SK-MEL-5 (cell line): ENCODE measurements at places on chromosomes 3 and 15. TPM values are rescaled to one million over a fixed set of nuclear protein-coding genes. Genes with fewer than 3 reads are reported as not detected.

TRAT1 gene
- total RNA-seq: not detected in 2 replicates

SH2D7 gene
- not detected in 2 replicates for total RNA-seq

CCR9 gene
- not detected in 2 replicates for total RNA-seq

PLSCR5 gene
- not detected in 2 replicates for total RNA-seq

GXYLT2 gene
- total RNA-seq: 18.2 and 27.2 TPM in 2 replicates

OR5K2 gene
- total RNA-seq: not detected in 2 replicates

TMCO5A gene
- not detected in 2 replicates for total RNA-seq

IQCH gene
- total RNA-seq: 4.3 and 4.6 TPM in 2 replicates

HTR3E gene
- total RNA-seq: not detected in 2 replicates

ANKRD28 gene
- 273 and 279 TPM in 2 replicates for total RNA-seq

IQCF5 gene
- total RNA-seq: not detected in 2 replicates

SAMD7 gene
- total RNA-seq: not detected in 2 replicates

FBXL22 gene
- total RNA-seq: 0.35 TPM in 1 of 2 replicates, not detected in the other

FOXB1 gene
- not detected in 2 replicates for total RNA-seq

USP8 gene
- 69.6 and 73.0 TPM in 2 replicates for total RNA-seq

PEAK1 gene
- total RNA-seq: 17.8 and 24.1 TPM in 2 replicates

IL16 gene
- 6.4 and 6.6 TPM in 2 replicates for total RNA-seq

THAP10 gene
- 0.48 and 0.80 TPM in 2 replicates for total RNA-seq

ITPKA gene
- total RNA-seq: 0.45 and 0.85 TPM in 2 replicates

PATL2 gene
- 0.19 and 0.21 TPM in 2 replicates for total RNA-seq

SEC62 gene
- 34.6 and 35.4 TPM in 2 replicates for total RNA-seq

CELF6 gene
- total RNA-seq: 0.24 TPM in 1 of 2 replicates, not detected in the other

TNNC1 gene
- total RNA-seq: 0.24 and 0.42 TPM in 2 replicates

RHOV gene
- 0.32 and 0.82 TPM in 2 replicates for total RNA-seq

ACKR2 gene
- total RNA-seq: not detected in 2 replicates

SNTN gene
- total RNA-seq: not detected in 2 replicates

USF3 gene
- 9.0 and 10.4 TPM in 2 replicates for total RNA-seq

XIRP1 gene
- total RNA-seq: 0.03 TPM in 1 of 2 replicates, not detected in the other

EXD1 gene
- total RNA-seq: 0.51 TPM in 1 of 2 replicates, not detected in the other

ALG1L2 gene
- total RNA-seq: not detected in 2 replicates

CLSTN2 gene
- total RNA-seq: not detected in 2 replicates

NEO1 gene
- total RNA-seq: 11.5 and 14.0 TPM in 2 replicates

CRYGS gene
- total RNA-seq: 0.08 and 1.6 TPM in 2 replicates

ARGFX gene
- total RNA-seq: not detected in 2 replicates

CLRN1 gene
- total RNA-seq: not detected in 2 replicates

LRRC31 gene
- total RNA-seq: not detected in 2 replicates

EPHB1 gene
- 1.1 TPM in 1 of 2 replicates, not detected in the other for total RNA-seq

PRTG gene
- 11.3 and 16.4 TPM in 2 replicates for total RNA-seq

LTK gene
- total RNA-seq: 0.08 TPM in 1 of 2 replicates, not detected in the other

CCDC39 gene
- total RNA-seq: not detected in 2 replicates

SUSD5 gene
- 2.2 and 3.0 TPM in 2 replicates for total RNA-seq
